ENCODE measurements at places on chromosomes 3 and 15. TPM values are rescaled to one million over a fixed set of nuclear protein-coding genes. Genes with fewer than 3 reads are reported as not detected.

GRCh38 chr3:13839726-13840340, 40.0 kb downstream of the WNT7A start:
- no peak for DNase-seq

Gene NOX5
- 0.21 TPM for total RNA-seq

Gene COX5A
- 32.8 TPM for total RNA-seq

Gene AGBL1
- not detected for total RNA-seq

GRCh38 chr15:40773496-40773895, 3.7 kb downstream of the C15orf62 start:
- DNase-seq = no peak

DNA sequence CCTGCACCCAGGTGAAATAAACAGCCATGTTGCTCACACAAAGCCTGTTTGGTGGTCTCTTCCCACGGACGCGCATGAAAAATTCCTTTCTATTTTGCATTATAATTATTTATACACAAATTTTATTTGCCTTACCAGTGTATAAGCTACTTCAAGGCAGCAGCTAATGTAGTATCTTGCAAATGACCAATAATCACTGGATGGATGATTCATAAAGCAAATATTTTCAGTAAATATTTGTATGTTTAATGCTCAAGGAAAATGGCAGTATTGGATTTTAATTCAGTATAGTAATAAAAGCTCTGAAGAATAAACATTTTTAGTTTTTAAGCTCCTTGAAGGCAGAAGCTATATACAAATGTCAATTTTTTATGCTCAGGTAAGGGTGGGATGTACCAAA, 158.7 kb upstream of the NANOGP8 start:
- DNase-seq = no peak

- no peak for DNase-seq
Measured at GRCh38 chr15:67103869-67104268, 38.5 kb downstream of the SMAD3 start.

- no peak for DNase-seq
Measured at GRCh38 chr3:71094658-71095209, 488.8 kb downstream of the FOXP1 start.

GRCh38 chr3:122497425-122497824, 17.3 kb downstream of the KPNA1 start:
- DNase-seq = no peak

Gene MAGEL2
- total RNA-seq = 0.60 TPM

GRCh38 chr3:57098418-57099310, 38.2 kb downstream of the SPATA12 start:
- no peak for DNase-seq

Gene TOMM70
- total RNA-seq = 42.6 TPM

DNA sequence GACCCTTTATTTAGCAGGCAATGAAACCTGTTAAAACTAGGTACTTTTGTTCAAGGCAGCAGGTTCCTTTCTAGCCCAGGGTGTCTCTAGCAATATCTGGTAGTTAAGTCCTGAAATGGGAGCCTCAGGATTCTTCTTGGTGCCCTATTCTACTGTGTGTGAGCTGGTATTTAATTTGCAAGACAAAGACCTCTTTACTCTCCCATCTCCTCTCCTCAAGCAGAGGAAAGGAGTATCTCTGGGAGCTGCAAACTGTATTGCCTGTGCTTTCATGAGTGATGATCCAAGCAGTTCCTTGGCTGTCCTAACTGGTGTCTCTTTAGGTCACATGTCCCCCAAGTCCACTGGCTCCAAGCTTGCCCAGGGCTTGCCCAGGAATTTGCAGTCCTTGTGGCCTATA, 188.2 kb downstream of the SI start:
- DNase-seq = no peak

Measured in tibial nerve (tissue), 4 donors.